ENCODE measurements at places on chromosomes 1 and 21. TPM values are rescaled to one million over a fixed set of nuclear protein-coding genes. Genes with fewer than 3 reads are reported as not detected.

ADGRL4 gene
- total RNA-seq = 139 TPM

SSR2 gene
- 472 TPM for total RNA-seq

GBP3 gene
- 28.6 TPM for total RNA-seq

AMY1C gene
- total RNA-seq = not detected

USF1 gene
- total RNA-seq = 36.2 TPM

CAMK1G gene
- total RNA-seq = 0.90 TPM

SPATA46 gene
- not detected for total RNA-seq

Data from fibroblast of the aortic adventitia (primary cell).